ENCODE measurements at places on chromosomes 5 and 9. TPM values are rescaled to one million over a fixed set of nuclear protein-coding genes. Genes with fewer than 3 reads are reported as not detected.
A peak's percentile ranks its signal among the peaks of the same experiment; 100 is the strongest.

DNA sequence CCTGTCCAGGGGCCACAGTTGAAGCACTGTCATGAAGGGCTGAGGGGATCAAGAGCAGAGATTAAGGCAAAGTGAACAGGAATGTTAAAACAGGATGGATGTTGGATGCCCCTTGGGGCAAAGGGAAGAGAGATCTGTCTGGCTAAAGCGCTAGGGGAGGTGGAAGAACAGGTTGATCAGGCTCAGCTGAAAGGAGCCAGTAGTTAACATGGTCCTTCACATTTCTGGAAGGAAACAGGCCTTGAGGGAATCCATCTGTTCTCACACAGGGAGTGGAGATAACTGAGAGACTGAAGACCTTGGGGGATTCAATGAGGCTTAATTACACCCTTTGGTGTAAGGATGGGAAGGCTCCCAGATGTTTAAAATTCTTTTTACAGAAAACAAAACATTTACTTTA lies 5.8 kb downstream of the HAPLN1 start:
- no peak overlapping the region for H3K4me3 ChIP-seq
- no peaks in the 10 kb centered on the region for H3K4me1 ChIP-seq
- no peaks in the 10 kb centered on the region for H3K36me3 ChIP-seq
- no peak for DNase-seq
- peaks cover 7% of the 10 kb centered on the region for H3K27me3 ChIP-seq
- H3K27ac ChIP-seq = no peak overlapping the region

- no peaks in the 10 kb centered on the region for H3K27me3 ChIP-seq
- H3K4me3 ChIP-seq = no peak overlapping the region
- H3K4me1 ChIP-seq = no peaks in the 10 kb centered on the region
- H3K27ac ChIP-seq = no peak overlapping the region
- no peak for DNase-seq
These were observed 77.9 kb upstream of the ATG10 start for GRCh38 chr5:81893961-81894360.

GRCh38 chr9:124749781-124750180 lies 21.3 kb downstream of the NR6A1 start:
- H3K27ac ChIP-seq = no peak overlapping the region
- no peaks in the 10 kb centered on the region for H3K36me3 ChIP-seq
- no peak for DNase-seq
- no peaks in the 10 kb centered on the region for H3K4me1 ChIP-seq
- H3K4me3 ChIP-seq = no peak overlapping the region

DNA sequence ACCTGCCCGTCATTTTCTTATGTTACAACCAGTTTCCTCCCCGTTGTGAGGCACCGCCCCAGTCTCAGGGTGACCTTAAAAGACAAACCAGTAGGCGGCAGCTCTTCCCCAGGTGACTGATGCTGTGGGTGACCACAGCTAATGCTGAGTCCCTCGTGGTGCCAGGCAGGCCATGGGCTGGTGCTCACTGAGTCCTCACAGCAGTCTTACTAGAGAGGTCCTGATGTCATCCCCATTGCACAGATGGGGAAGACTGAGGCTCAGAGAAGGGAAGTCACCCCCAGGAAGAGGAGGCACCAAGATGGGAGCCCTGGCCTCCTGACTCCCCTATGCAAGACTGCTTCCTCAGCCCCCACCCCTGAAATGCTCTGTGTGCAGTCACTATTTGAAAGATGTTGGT lies 978 bp downstream of the CFAP157 start:
- H3K27ac ChIP-seq = no peak overlapping the region
- DNase-seq = no peak
- no peak overlapping the region for H3K4me3 ChIP-seq
- H3K36me3 ChIP-seq = no peaks in the 10 kb centered on the region
- H3K27me3 ChIP-seq = no peaks in the 10 kb centered on the region

DNA sequence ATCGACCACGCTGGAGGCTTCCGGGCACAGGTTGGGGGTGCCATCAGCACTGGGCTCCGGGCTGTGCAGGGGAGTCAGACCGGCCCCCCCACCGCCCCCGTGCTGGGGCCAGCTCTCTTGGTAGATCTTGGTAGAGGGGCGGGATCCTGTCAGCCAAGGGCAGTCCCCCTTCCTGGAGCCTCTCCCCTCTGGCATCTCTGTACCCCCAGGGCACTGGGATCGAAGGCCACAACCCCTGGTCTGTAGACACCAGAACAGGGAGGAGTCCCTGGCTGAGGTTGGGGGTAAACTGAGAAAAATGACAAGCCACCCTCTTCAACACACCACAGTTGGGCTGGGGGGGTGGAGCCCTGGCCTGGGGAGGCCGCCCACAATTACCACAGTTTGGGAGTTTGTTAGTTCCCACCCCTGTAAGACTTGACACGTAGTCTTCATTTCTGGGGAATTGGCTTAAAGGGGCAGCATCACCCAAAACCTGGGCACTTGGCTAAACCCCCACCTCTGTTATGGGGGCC lies 882 bp downstream of the CERCAM start:
- peak overlapping the region; percentile 60 for H3K4me3 ChIP-seq
- H3K4me1 ChIP-seq = peaks cover 19% of the 10 kb centered on the region
- peaks cover 19% of the 10 kb centered on the region for H3K27me3 ChIP-seq
- no peaks in the 10 kb centered on the region for H3K36me3 ChIP-seq
- no peak for DNase-seq

DNA sequence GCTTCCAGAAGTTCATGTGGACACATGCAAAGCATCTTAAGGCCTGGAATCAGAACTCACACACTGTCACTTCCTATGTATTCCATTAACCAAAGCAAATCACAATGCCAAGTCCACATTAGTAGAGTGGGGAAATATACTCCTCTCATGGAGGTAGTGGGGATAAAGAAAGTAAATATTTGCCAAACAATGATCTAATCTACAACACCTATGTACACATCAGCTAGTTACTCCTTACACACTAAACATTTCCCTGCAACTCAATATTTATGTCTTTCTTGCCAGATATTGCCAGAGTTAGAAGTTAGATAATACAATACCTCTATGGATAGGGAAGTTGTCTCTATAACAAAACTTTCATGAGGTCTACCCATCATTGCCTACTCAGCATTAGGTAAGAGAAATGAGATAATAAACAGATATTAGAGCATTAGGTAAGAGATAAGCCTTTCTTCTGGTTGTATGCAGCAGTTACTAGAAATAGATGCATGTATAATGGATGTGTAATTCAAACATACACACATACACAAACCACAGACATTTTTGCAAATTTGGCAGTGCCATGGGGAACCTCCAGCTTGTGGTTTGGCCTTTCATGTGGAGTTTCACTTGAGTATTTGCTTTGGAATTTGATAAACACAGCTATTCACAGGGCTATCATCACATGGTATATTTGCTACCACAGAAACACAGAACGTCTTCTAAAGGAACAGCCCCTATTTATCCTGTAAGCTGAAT lies 196.5 kb downstream of the TLE1 start:
- no peaks in the 10 kb centered on the region for H3K27me3 ChIP-seq
- DNase-seq = no peak
- H3K27ac ChIP-seq = no peak overlapping the region
- no peaks in the 10 kb centered on the region for H3K4me1 ChIP-seq
- no peaks in the 10 kb centered on the region for H3K36me3 ChIP-seq

DNA sequence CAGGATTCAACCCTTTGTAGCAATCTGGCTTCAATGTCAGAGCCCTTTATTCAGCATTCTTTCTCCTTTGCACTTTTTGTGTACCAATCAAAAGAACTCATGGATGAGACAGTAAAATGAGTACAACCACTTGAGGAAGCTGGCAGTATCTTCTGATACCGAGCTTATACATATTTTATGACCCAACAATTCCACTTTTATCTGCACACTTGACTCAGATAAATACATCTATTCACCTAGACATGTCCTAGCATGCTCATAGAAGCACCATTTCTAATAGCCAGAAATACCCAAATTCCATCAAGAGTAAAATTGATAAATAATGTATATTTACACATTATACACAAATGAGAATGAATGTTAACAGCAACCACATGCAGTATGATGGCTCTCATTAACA lies 111.2 kb upstream of the PTGER4 start:
- no peak overlapping the region for H3K4me3 ChIP-seq
- no peaks in the 10 kb centered on the region for H3K36me3 ChIP-seq
- no peak for DNase-seq
- H3K27me3 ChIP-seq = no peaks in the 10 kb centered on the region
- no peaks in the 10 kb centered on the region for H3K4me1 ChIP-seq

DNA sequence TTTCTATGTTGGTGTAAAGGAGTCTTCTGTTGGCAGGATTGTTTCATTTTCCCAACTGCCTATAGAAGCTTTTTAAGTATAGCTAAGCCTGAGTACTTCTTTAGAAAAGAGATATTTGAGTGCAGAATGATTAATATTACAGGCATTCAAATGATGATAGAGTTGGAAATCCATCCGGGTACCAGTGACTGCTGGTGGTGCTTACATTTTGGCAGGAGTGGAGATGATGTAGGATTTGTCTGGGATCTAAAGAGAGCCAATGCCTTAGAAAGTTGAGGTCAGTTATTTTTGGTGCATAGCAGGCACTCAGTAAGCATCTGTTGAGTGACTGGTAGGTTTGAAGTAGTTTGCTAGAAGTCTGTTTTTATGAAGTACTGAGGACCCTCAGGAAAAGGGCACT lies 433.5 kb downstream of the DMAC1 start:
- no peak overlapping the region for H3K4me3 ChIP-seq
- no peaks in the 10 kb centered on the region for H3K27me3 ChIP-seq
- H3K4me1 ChIP-seq = no peaks in the 10 kb centered on the region
- no peaks in the 10 kb centered on the region for H3K36me3 ChIP-seq
- no peak overlapping the region for H3K27ac ChIP-seq
- no peak for DNase-seq

DNA sequence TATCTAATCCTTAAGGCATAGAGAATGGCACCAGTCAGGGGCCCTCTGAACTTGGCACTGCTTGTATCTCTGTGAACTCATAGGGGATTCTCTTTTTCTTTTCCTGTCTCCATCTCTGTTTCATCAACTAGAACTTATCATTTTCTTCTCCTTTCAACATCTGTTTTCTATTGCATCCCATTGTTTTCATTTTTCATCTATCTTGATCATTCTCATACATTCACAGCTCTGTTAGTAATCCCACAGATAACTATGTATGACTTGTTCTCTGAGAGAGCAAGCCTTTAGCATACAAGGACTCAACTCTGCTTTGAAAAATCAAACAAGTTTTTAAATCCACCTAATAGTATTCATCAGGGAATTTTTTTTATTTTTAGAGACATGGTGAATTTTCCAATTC lies 264.3 kb downstream of the ARRDC3 start:
- peaks cover 10% of the 10 kb centered on the region for H3K4me1 ChIP-seq
- H3K27me3 ChIP-seq = no peaks in the 10 kb centered on the region
- H3K36me3 ChIP-seq = no peaks in the 10 kb centered on the region
- DNase-seq = no peak

GRCh38 chr5:107127878-107128277 lies 542.9 kb downstream of the EFNA5 start:
- H3K4me1 ChIP-seq = no peaks in the 10 kb centered on the region
- H3K27me3 ChIP-seq = no peaks in the 10 kb centered on the region
- no peaks in the 10 kb centered on the region for H3K36me3 ChIP-seq
- no peak overlapping the region for H3K4me3 ChIP-seq
- H3K27ac ChIP-seq = no peak overlapping the region

The LMX1B gene
- 0.96 TPM for polyA plus RNA-seq

The THBS4 gene
- polyA plus RNA-seq = 3.3 TPM

The SLC36A2 gene
- polyA plus RNA-seq = not detected
